ENCODE measurements at places on chromosomes 5 and 9.

DNA sequence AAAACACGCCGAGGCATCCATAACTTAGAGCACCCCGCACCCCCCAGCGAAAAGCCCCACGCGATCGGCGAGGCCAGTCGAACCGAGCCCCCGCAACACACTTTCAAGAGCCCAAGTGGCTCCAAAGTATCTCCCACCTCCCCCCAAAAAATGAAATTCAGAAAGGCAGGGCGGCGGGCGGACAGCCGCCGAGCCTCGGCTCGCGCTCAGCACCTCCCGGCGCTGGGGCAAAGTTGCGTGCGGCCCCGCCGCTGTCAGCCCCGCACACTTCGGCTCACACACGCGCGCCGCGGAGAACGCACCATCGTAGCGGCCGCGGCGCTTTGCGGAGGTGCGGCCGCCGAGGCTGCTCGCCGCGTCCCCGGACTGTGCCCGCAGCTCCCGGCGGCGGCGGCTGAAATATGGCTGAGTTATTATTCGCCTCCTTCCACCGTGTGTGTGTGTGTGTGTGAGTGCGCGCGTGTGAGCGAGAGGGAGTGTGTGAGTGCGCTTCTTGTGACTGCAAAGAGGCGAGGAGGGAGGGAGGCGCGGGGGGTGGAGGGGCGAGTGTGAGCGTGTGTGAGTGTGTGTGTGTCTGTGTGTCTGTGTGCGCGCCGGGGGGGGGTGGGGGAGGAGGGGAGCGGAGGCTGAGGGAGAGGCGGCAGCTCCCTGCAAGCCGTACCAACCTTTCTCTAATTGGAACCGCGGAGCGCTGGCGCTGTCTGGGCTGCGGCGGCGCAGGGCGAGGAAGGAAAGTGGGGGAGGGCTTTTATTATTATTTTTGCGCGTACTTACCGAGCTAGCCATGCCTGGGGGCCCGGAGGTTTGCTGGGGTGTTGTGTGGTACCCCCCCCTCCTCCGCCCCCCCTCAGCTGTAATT is 599 bp downstream of the MLLT3 start:
- H3K27ac ChIP-seq: peak overlapping the region; percentile 81
- peak overlapping the region; percentile 89 for H3K4me3 ChIP-seq
- H3K4me1 ChIP-seq: peaks cover 55% of the 10 kb centered on the region
- DNase-seq: peak; percentile 78
- peaks cover 7% of the 10 kb centered on the region for H3K27me3 ChIP-seq

DNA sequence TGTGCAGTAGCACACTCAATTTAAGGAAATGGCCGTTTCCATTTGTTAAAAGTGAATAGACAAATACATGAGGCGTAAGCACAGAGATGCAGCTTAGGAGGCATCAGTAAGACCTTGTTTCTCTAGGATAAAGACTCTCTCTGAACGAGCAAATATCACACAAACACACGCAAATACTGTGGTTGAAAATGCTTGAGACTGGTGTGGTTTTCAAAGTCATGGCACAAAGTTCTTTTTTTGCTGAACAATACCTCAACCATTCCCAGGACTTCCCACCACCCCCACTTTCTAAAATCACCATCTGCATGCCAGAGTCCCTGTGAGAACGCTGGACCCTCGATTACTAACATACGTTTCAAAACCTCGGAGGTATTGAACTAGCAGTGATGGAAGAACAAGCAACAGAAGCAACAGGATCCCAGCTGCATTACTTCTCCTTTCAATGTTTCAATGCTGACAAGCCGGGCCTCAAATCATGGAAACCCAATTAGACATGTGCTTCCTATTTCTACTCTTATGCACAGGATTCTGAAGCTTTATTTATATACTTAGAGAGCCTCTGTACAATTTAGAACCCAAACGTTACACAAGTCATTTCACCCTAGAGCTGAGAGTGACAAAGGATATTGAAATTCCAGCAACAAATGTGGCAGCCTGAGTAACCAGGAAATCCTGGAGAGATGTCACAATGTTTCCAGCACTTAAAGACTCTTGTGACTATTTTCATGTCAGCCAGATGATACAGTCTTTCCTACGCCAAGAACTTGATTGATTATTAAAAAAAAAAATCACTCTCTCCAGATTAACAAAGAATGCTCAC is 63.9 kb downstream of the CDC14B start:
- peaks cover 12% of the 10 kb centered on the region for H3K27me3 ChIP-seq
- no peak for DNase-seq
- no peak overlapping the region for H3K27ac ChIP-seq
- H3K4me1 ChIP-seq: no peaks in the 10 kb centered on the region
- H3K4me3 ChIP-seq: no peak overlapping the region
- no peaks in the 10 kb centered on the region for H3K36me3 ChIP-seq

- H3K4me3 ChIP-seq: no peak overlapping the region
- no peak overlapping the region for H3K27ac ChIP-seq
- peaks cover 4% of the 10 kb centered on the region for H3K27me3 ChIP-seq
- no peak for DNase-seq
- no peaks in the 10 kb centered on the region for H3K4me1 ChIP-seq
- H3K36me3 ChIP-seq: no peaks in the 10 kb centered on the region
These were observed 255.4 kb downstream of the GOLPH3 start for GRCh38 chr5:31918739-31919138.

DNA sequence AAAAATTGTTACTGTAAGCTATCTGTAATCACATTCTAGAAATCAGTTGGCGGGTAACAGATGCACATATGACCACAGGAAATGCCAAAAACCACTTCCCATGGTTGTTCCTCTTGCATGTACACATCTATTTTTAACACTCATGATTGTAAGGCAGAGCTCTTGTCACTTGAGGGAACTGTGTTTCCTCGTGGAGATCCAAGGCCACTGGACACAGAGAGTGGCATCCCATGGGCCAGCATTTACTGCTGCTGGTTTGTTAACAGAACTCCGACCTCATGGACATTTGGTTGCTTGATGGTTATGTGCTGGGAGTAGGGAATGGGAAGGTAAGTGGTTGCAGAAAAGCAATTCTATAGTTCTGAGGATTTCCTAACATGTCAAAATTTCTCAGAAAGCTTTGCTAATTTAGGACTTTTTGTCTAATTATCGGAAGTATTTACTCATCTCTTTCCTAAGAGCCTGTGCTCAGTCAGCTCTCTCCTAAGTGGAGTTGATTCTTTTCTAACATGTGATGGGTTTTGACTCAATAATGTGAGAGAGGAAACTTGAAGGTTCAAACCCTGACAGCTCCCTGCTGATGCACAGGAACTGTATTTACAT is 202.0 kb upstream of the NR3C1 start:
- H3K4me1 ChIP-seq: peaks cover 67% of the 10 kb centered on the region
- peak overlapping the region; percentile 93 for H3K27ac ChIP-seq
- H3K27me3 ChIP-seq: no peaks in the 10 kb centered on the region
- DNase-seq: peak; percentile 77

GRCh38 chr9:135906291-135907005 is 898 bp downstream of the CAMSAP1 start:
- H3K27me3 ChIP-seq: no peaks in the 10 kb centered on the region
- peaks cover 24% of the 10 kb centered on the region for H3K36me3 ChIP-seq
- peak overlapping the region; percentile 70 for H3K4me3 ChIP-seq
- peaks cover 46% of the 10 kb centered on the region for H3K4me1 ChIP-seq
- peak; percentile 17 for DNase-seq
